ENCODE measurements at places on chromosomes 5 and 9.

DNA sequence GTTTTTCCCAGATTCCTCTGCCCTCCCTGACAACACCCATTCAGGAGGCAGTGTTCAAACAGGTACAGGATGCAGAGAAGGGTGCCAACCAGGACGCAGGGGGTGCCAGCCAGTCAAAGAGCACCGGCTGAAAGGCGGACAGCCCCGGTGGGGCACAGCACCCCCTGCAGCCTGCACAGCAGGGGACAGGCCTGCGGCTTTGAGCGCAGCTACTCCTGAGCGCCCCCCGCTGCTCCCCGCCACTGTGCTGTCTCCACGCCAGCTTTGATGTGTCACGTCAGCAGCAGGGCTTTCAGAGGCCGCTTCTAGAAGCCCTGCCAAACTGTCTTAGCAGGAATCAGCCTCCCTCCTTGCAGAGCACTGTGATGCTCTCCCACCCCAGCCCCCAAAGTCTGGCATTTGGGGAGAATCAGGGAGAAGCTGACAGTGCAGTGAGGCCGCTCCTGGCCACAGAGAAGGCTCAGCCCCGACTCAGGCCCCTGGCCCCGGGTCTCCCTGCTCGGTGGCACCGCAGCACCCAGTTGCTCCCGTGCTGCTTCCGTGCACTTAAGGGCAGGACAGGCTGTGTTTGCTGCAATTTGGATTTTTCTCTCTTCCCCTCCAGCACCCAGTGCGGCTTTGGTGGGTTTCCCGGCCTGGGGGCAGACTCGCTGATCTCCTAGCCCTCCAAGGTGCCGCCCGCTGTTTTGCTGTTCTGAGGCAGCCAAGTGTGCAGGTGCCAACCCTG is 20.3 kb downstream of the AK8 start:
- DNase-seq: peak; percentile 49

DNA sequence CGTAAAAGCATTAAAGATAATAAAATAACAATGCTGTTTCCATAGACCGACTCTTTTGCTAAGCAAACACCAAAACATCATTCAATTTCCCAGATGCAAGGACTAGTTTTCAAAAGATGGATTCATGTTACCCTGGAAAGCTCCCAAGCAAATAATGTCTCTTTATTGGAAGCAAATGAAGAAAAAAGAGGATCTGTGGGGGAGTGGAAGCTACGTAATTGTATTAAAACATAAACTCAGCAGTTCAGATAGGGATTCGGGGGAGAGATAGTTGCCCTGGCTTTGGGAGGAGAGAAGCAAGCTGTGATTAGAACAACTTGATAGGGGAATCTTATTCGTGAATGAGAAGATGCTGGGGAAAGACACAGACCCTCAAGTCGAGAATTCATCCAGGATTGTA is 491.0 kb upstream of the CLINT1 start:
- no peak for DNase-seq

GRCh38 chr5:180333661-180334060 is 19.5 kb downstream of the GFPT2 start:
- no peak for DNase-seq

DNA sequence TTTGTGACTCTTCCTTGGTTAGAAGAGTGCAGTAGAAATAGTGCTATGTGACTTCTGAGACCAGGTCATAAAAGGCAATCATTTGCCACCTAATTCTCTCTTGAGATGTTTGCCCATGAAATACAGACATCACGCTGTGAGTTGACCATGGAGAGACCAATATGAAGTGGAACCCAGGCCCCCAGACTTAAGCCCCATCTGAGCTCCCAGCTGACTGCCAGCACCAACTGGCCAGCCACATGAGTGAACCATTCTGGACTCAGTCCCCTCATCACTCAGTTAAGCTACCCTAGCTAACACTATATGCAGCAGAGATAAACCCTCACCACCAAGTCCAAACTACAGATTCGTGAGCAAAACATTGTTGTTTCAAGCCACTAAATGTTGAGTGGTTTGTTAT is 60.7 kb upstream of the NIPBL start:
- peak; percentile 31 for DNase-seq

- no peak for DNase-seq
These were observed 531.3 kb downstream of the NTRK2 start for GRCh38 chr9:85200726-85201404.

GRCh38 chr9:27880635-27881034 is 307.4 kb upstream of the C9orf72 start:
- DNase-seq: no peak

DNA sequence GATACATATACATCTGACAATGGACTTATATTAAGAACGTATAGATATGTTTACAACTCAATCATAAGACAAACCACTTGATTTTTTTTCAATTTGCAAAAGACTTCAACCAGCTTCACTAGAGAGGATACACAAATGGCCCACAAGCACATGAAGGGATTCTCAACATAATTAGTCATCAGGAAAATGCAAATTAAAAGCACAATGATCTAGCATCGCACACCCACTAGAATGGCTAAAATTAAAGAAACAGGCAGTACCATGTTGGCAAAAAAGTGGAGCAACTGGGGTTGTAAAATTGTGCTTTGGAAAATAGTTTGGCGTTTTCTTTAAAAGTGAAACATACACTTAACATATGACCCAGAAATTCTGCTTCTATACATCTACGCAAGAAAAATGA is 80.0 kb upstream of the TRIO start:
- no peak for DNase-seq

DNA sequence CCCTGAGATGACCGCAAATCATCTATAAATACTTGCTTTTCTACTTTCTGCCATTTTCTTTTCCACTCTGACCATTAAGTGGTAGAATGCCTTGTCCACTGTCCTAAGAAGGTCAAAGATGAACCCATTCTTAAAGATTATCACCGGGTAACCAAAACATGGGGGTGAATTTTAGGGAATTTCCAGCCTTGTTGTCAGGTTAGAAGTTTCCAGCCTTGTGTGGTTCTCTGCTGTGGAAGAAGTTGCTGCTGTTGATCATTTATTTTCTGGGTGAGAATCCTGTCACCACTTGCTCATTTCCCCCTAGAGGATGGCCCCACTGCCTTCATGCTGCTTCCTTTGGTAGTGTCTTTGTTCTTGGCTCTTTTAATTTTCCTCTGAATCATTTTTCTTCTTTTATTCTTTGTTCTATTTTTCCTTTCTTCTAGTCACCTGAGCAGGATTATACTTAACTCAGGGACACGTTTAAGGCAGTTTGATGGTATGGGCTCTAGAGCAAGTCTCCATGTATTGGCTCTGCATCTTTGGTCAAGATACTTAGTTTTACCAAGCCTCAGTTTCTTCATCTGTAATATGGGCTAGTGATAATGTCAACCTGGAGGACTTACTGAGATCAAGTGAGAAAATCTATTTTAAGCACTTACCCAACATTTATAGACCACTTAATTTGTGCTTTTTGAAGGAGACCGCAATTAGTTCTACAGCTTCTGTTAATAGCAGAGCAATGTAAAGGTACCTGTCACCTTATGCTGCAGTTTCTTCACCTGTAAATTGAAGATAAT is 266.2 kb downstream of the ARHGAP26 start:
- DNase-seq: no peak

DNA sequence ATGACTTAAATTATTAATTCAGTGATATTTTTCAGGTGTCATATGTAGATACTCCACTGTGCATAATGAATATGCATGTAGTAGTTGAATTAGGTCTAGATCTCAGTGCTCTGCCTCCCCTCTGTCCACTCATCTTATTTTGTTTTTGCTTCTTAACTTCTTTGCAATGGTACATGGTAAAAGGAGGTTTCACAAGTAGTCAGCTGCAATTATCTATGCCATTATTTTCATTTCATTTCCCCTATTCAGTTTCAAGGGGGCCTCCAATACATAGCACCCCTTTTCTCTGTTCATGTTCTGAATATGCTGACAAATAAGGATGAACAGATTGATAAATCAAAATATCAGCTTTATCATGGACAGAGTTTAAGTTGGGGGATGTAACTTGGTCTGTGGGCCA is 511.6 kb upstream of the ZNF608 start:
- no peak for DNase-seq

DNA sequence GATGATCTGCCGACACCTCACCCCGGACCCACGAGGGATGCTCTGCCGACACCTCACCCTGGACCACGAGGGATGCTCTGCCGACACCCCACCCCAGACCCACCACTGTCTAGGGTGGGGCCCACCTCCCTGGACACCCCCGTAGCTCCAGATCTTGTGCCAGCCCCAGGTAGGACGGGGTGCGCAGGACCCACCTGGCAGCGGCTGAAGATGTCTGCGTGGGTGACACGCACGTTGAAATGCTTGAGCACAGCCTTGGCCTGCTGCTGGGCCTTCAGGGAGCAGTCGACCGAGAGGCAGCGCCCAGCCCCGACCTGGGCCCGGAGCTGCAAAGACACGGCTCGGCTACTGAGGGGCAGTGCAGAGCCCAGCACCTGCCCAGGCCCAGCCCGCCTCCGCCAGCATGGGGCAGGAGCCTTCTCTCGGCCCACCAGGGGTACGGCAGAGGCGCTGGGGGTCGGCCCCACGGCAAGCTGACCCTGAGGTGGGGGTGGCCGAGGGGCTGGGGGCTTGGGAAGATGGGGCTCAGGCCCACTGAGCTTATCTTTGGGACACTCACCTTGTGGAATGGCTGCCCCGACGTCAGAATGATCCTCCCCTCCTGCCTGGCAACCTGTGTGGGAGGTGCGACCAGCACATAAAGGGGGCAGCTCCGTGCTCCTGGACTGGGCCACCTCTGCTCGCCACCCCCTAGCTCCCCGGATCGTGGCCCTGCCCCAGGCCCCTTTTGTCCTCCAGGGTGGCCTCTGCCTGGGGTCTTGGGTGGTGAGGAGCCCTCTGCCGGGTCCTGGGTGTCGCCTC is 21.7 kb upstream of the NRARP start:
- no peak for DNase-seq

DNA sequence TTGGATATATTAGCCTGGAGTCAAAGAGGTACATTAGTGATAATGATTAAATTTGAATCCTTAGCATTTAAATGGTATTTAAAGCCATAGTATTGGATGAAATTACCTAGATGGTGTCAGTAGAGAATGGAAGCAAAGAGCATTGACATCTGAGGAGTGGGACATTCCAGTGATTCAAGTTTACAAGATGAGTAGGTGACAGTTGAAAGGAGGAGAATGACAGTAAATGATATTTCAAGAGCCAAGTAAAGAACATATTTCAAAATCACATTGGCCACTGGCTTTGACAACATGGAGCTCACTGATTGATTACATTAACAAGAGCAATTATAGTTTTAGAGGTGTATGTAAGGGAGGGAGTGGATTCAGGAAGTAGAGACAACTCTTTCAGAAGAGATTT is 93.9 kb upstream of the MEF2C start:
- DNase-seq: no peak

DNA sequence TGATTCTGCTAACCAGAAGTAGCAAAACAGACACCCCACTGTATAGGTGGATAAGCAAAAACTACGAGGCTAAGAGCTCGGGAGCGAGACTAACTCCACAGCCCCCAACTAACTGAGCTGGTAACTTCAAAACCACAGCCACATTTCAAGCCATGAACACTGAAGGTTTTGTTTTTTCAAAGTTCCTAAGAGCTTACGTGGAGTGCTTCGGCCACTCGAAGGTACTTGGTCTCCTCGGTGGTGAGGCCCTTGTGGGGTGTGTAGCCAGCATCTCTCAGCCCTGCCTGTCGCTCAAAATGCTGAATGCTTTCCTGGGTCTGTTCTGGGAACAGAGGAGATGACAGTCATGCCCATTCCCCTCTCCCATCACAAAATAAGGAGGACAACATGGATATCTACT is 11.1 kb downstream of the KIAA1191 start:
- no peak for DNase-seq

DNA sequence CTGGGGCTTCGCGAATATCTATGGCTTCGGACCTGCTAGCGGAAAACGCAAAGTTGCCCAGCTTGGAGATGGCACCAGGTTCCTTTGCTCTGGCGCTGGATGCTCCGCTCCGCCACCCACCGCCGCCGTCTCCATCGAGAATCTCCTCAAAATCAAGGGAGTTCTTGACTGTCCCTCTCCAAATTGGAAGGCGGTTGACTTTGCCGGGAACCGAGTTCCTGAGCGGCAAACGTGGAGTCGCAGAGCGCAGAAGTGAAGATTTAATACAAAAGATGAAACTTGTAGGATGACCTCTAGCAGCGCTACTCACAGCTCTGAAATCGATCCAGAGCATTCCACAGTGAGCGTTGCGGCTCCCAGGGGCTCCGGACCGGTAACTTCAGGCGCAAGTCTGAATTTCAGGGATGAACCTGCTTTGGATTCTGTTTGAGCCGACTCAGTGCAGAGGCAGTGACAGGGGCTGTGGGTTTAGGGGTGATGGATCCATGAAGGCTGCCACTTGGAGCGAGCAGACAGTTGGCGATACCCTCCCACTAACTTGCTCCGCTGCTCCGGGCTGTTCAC is 1641.5 kb upstream of the C9orf72 start:
- no peak for DNase-seq

GRCh38 chr5:80215523-80215922 is 40.3 kb downstream of the SERINC5 start:
- peak; percentile 61 for DNase-seq

- no peak for DNase-seq
These were observed 284.1 kb downstream of the HCN1 start for GRCh38 chr5:45411971-45412612.

DNA sequence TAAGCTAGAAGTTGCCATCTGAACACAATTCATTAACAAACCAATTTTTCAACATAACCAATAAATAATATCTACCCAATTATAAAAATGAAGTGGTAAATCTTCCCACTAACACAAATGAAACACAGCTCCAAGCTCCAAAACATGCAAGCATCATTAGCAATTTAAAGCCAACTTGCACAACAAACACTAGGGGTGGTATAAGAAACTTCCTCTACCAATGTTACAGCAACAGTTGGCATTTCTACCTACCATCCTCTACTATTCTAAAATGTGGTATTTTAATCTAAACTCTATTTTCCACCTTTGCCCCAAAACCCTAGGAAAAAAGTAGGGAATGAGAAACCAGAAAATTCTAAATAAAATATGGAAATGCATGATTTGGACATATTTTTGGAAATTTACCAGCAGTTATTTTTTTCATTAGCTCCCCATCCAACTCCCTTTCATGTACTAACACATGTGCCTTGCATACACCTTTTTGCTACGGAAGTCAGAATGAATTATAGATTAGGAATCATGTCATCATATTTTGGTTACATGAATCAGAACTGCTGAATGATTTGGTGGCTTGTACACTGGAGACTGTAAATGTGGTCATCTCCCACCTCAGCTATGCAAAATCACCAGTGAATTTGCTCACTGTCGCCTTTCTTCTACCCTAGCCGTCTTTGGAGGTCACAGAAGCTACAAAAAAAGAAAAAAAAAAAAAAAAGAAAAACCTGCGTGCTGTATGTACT is 4.1 kb downstream of the NR6A1 start:
- peak; percentile 67 for DNase-seq

GRCh38 chr9:108783731-108784495 is 71.9 kb downstream of the ACTL7B start:
- peak; percentile 59 for DNase-seq

GRCh38 chr5:52859628-52860027 is 71.9 kb downstream of the ITGA1 start:
- DNase-seq: no peak

- no peak for DNase-seq
These were observed 47.7 kb downstream of the SRFBP1 start for GRCh38 chr5:122009436-122009835.

- DNase-seq: no peak
These were observed 89.1 kb upstream of the IER5L start for GRCh38 chr9:129267141-129267540.

Data from hematopoietic multipotent progenitor cell treated with erythropoietin and hydrocortisone succinate and interleukin-3 and kit ligand, for 4 days (in vitro differentiated cells).